Psoas muscle (tissue), 8 donors: ENCODE measurements at places on chromosomes 11 and 22. TPM values are rescaled to one million over a fixed set of nuclear protein-coding genes. Genes with fewer than 3 reads are reported as not detected.

TREH gene
- not detected for total RNA-seq

PLAAT4 gene
- 12.2 TPM for total RNA-seq

MS4A15 gene
- total RNA-seq: not detected

PGM2L1 gene
- total RNA-seq: 9.7 TPM

MS4A6E gene
- not detected for total RNA-seq

GRCh38 chr22:41911001-41911611, 3.8 kb downstream of the SHISA8 start:
- H3K27me3 ChIP-seq: peaks cover 27% of the 10 kb centered on the region
- no peak for DNase-seq
- H3K36me3 ChIP-seq: no peaks in the 10 kb centered on the region
- peaks cover 12% of the 10 kb centered on the region for H3K4me1 ChIP-seq
- peak overlapping the region; percentile 59 for H3K4me3 ChIP-seq

DNA sequence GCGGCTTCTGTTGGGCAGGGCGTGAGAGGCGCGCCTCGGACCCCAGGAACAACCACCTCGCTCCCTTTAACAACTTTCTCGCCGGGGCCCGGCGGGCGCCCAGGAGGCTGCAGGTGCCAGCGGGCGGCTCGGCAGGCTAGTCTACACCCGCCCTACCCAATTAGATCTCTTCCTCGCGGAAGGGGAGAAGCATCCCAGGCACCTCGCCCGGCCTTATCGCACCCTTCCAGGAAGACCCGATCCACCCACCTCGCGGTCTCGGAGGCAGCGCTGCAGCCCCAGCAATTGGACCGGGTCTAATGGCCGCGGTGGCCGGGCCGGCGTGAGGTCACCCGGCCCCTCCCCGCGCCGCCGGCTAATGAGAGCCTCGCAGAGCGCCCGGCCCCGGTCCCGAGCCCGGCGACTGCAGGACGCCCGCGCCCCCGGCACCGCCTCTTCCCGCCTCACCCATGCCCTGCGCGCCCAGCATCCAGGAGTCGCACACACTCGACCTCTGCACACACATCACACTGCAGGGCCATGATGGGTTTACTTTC, at the start of gene PLAAT3:
PLAAT3 (minus strand) TSS at position 298 of the 536 bp plus-strand sequence. CDS start 419 bp downstream, outside the sequence.
- no peaks in the 10 kb centered on the region for H3K36me3 ChIP-seq
- H3K27ac ChIP-seq: peak within 1 kb of the TSS; percentile 97
- H3K4me3 ChIP-seq: peak within 1 kb of the TSS; percentile 90
- H3K4me1 ChIP-seq: peaks cover 33% of the 10 kb centered on the region
- no peaks in the 10 kb centered on the region for H3K27me3 ChIP-seq
